ENCODE measurements at places on chromosomes 7 and 10.

- no peaks in the 10 kb centered on the region for H3K4me1 ChIP-seq
- no peaks in the 10 kb centered on the region for H3K27me3 ChIP-seq
- DNase-seq, result no peak
- no peak overlapping the region for H3K27ac ChIP-seq
- H3K4me3 ChIP-seq, result no peak overlapping the region
- no peaks in the 10 kb centered on the region for H3K36me3 ChIP-seq
These were observed 191.8 kb downstream of the GALNT17 start for GRCh38 chr7:71323726-71324125.

GRCh38 chr10:114859222-114859621 lies 37.6 kb downstream of the FHIP2A start:
- H3K27me3 ChIP-seq, result no peaks in the 10 kb centered on the region
- H3K4me3 ChIP-seq, result no peak overlapping the region
- H3K27ac ChIP-seq, result no peak overlapping the region
- DNase-seq, result no peak
- H3K36me3 ChIP-seq, result peaks cover 64% of the 10 kb centered on the region

GRCh38 chr10:103157246-103157645 lies 35.8 kb downstream of the NT5C2 start:
- H3K27me3 ChIP-seq, result no peaks in the 10 kb centered on the region
- no peak overlapping the region for H3K4me3 ChIP-seq
- peaks cover 10% of the 10 kb centered on the region for H3K36me3 ChIP-seq
- DNase-seq, result no peak
- H3K4me1 ChIP-seq, result peaks cover 18% of the 10 kb centered on the region

- no peak for DNase-seq
- H3K27me3 ChIP-seq, result no peaks in the 10 kb centered on the region
- H3K4me1 ChIP-seq, result peaks cover 6% of the 10 kb centered on the region
- H3K36me3 ChIP-seq, result peaks cover 57% of the 10 kb centered on the region
These were observed 7.6 kb upstream of the ORAI2 start for GRCh38 chr7:102425639-102426267.

DNA sequence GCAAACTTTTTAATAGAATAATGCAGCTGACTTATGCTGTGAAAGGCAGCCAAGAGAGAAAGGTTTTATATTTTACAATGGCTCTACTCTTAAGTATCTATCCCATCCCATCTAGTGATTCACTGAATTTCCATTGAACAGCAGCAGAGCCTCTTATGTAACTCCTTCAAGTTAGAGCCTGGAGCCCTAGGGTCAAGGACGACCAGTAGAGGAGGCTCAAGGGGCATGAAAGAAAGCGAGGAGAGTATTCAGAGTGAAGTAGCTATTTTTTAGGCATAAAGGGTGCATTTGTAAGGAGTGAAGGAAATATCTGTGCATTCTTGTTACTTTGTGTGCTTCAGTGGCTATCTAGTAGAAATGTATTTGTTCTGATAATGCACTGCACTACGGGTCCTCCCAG lies 180.2 kb upstream of the TPK1 start:
- no peak overlapping the region for H3K27ac ChIP-seq
- H3K4me1 ChIP-seq, result no peaks in the 10 kb centered on the region
- no peaks in the 10 kb centered on the region for H3K27me3 ChIP-seq
- DNase-seq, result peak; percentile 18
- no peaks in the 10 kb centered on the region for H3K36me3 ChIP-seq
- H3K4me3 ChIP-seq, result no peak overlapping the region

- peaks cover 28% of the 10 kb centered on the region for H3K4me1 ChIP-seq
- DNase-seq, result peak; percentile 76
- no peaks in the 10 kb centered on the region for H3K27me3 ChIP-seq
- H3K27ac ChIP-seq, result no peak overlapping the region
- no peaks in the 10 kb centered on the region for H3K36me3 ChIP-seq
- H3K4me3 ChIP-seq, result no peak overlapping the region
These were observed 56.7 kb upstream of the SDK1 start for GRCh38 chr7:3244241-3244814.

DNA sequence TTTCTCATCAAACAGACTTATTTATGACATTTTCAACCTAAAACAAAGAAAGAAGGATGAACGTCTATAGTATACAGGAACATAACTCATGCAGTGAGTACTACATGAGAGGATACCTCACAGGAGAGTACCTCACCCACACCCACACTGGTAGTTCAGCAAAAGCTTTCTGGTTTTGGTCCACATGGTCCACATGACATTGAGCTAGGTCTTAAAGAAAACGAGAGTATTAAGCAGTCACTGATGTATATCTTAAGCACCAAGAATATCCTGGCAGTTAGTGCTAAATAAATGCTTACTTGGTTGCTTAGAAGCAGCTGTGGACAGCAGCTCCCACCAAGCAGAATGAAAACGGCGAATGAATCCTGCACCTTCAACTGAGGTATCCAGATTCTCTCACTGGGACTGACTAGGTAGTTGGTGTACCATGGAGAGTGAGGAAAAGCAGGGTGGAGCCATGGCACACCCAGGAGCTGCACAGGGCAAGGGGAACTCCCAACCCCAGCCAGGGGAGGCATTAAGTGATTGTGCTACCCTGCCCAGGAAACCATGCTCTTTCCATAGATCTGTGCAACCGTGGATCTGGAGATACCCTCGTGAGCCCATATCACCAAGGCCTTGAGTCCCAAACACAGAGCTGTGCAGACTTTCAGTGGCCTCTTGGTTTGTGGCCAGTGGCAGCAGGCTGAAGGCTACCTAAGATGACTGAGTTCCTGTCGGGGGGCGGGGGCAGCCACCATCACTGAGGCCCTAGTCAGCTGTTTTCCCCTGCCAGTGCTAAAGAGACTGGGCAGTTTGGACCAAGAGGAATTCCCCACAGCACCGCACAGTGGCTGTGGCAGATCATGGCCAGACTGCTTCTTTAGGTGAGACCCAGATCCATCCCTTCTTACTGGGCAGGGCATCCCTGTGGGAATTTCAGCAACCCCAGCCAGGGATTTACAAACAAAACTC lies 143.4 kb downstream of the SGMS1 start:
- no peak overlapping the region for H3K27ac ChIP-seq
- no peak for DNase-seq
- H3K4me1 ChIP-seq, result no peaks in the 10 kb centered on the region
- peaks cover 8% of the 10 kb centered on the region for H3K36me3 ChIP-seq
- H3K4me3 ChIP-seq, result no peak overlapping the region
- H3K27me3 ChIP-seq, result no peaks in the 10 kb centered on the region

GRCh38 chr7:155032978-155033377 lies 30.1 kb upstream of the PAXIP1 start:
- no peak for DNase-seq
- H3K27me3 ChIP-seq, result no peaks in the 10 kb centered on the region

- no peaks in the 10 kb centered on the region for H3K36me3 ChIP-seq
- no peak overlapping the region for H3K27ac ChIP-seq
- H3K4me3 ChIP-seq, result no peak overlapping the region
- no peak for DNase-seq
- H3K4me1 ChIP-seq, result no peaks in the 10 kb centered on the region
These were observed 657.8 kb upstream of the PHF14 start for GRCh38 chr7:10315881-10316280.

DNA sequence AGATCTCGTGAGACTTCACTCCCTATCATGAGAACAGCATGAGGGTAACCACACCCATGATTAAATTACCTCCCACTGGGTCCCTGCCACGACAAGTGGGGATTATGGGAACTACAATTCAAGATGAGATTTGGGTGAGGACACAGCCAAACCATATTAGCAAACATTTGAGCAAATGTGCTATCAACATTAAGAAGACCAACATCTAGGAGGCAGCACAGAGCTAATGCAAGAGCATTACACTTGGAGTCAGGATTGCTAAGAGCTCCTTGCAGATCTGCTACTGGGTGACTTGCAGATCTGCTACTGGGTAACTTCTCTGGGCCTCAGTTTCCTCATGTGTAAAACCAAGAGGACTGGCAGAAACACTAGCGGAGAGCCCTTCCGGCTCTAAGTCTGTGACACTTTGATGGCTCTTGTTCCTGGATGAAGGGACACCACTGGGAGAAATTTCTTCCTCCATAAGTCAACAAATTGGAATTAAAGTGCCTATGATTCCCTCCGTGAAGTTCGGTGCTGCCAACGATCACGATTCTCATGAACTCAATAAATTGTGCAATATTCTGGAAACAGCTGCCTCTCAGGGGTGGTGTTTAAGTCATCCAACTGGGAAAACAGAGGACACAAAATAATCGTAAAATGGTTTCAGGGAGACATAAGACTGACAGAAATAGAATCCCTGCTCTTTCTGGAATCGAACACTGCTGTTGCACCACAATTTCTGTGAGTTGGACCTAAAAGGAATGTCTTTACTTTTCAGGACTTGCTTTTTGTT lies 115.8 kb upstream of the ITGB1 start:
- H3K4me3 ChIP-seq, result no peak overlapping the region
- no peaks in the 10 kb centered on the region for H3K4me1 ChIP-seq

GRCh38 chr7:41205600-41205999 lies 497.3 kb downstream of the INHBA start:
- H3K4me3 ChIP-seq, result no peak overlapping the region
- no peak for DNase-seq

- no peak overlapping the region for H3K4me3 ChIP-seq
- H3K27me3 ChIP-seq, result no peaks in the 10 kb centered on the region
- H3K36me3 ChIP-seq, result peaks cover 5% of the 10 kb centered on the region
- peaks cover 26% of the 10 kb centered on the region for H3K4me1 ChIP-seq
These were observed 617.5 kb downstream of the SDK1 start for GRCh38 chr7:3918576-3918975.

DNA sequence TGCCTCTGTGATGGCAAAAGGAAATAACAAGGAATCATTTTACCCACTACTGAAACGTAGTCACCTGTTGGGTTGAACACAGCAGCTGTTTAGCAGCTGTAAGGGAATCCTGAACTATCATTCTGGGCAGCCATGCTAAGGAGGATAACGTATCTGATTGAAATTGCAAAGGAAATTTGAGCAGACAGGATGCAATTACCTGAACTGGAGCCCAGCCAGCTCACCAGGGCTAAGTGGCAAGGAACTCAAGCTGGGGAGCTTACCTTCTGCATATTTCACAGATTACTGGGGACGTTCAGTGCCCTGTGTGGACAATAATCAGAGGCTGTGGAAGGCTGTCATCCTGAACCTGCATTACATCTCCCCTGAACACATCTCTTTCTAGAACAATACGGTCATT lies 650.5 kb downstream of the SORCS3 start:
- no peaks in the 10 kb centered on the region for H3K4me1 ChIP-seq
- H3K27me3 ChIP-seq, result no peaks in the 10 kb centered on the region
- no peak overlapping the region for H3K27ac ChIP-seq
- no peaks in the 10 kb centered on the region for H3K36me3 ChIP-seq
- no peak overlapping the region for H3K4me3 ChIP-seq

DNA sequence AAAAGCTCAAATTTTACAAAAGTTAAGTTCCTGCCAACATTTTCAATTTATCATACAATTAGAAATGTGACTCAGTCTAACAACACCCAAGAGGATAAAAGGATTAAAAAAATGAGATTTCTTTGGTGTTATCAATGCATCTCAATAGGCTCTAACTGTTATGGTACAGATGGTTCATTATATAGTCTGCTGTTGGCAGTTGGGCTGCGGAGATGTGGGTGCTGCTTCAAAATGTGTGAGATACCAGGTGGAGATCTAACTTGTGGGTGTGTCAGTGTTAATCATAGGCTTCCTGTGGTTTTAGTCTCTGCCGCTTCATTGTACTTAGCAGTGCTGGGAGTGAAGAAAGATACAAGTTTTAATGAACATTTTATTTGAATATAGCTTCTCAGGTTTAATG lies 231.2 kb downstream of the EXOC4 start:
- peak; percentile 39 for DNase-seq
- peaks cover 31% of the 10 kb centered on the region for H3K36me3 ChIP-seq
- H3K4me1 ChIP-seq, result peaks cover 25% of the 10 kb centered on the region
- no peak overlapping the region for H3K4me3 ChIP-seq

All from MCF 10A (cell line).